MG63 (cell line): ENCODE measurements at places on chromosomes 1 and 21.
A peak's percentile ranks its signal among the peaks of the same experiment; 100 is the strongest.

DNA sequence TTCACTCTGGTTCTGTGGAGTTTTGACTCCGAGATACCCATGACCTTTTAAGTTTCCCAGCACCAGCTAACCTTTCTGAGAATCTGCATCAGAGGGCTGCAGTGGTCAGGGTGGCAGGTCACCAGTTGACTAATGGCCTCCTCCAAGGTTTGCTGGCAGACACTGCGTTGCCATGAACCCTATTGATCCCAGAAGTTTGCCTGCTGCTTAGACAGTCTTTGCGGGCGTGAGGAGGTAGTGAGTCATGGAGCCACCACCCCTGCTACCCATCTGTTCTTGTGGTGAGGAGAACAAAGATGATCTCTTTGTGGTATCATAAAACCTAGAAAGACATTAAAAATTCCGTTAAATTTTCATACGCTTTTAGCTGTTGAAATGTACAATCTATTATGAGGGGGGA is 180.4 kb downstream of the FGGY start:
- DNase-seq, result peak; percentile 88

DNA sequence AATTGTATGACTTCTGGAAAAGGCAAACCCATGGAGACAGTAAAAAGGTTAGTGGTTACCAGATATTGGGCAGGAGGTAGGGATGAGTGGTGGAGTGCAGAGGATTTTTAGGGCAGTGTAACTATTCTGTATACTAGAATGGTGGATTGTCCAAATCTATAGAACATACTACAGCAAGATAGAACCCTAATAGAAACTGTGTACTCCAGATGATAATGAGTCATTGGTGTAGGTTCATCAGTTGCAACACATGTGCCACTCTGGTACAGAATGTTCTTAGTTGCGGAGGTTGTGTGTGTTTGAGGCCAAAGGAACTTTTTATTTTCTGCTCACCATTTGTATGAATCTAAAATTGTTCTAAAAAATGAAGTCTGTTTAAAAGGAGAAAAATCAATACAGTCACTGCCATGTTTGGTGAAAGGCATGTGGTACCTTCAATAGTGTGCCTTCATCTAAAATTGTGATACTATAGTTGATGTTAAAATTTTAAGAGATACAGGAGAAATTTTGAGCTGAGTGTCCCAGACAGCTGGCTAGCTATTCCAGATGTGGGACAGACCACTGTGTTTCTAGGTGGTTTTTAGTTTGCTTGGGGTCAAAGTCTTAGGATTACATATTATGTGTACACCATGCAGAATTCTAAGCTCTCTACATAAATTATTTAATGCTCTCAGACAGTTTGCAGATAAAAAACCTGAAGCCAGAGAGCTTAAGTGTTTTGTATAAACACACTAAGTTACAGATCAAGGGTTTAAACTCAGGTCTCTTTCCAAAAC is 150.5 kb downstream of the RPS6KC1 start:
- no peak for DNase-seq

GRCh38 chr1:182430263-182431068 is 19.5 kb upstream of the RGSL1 start:
- DNase-seq, result no peak

DNA sequence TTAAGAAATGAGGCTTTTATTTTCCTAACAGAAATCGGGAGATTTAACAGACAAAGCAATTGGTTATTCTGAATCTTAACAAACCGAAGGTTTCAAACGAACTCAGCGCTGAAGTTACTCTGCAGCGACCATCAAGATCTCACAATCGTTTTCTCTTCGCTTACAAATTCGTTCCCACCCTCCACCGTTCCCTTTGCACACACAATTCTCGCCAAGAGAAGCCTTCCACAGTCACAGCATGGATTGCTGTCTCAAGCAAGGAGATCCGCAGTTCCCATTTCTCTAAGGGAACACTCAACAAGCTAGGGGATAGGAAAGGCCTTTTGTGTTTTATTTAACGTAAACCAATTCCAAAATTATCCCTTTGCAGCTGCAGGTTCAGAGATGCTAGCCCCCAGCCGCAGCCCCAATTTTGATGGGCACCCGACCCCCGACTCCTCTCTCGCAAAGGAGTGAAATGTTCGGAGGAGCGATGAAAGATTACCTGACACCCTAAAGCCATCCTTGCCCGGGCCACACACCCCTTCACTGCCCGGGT is 755 bp downstream of the FBXO42 start:
- no peak for DNase-seq

DNA sequence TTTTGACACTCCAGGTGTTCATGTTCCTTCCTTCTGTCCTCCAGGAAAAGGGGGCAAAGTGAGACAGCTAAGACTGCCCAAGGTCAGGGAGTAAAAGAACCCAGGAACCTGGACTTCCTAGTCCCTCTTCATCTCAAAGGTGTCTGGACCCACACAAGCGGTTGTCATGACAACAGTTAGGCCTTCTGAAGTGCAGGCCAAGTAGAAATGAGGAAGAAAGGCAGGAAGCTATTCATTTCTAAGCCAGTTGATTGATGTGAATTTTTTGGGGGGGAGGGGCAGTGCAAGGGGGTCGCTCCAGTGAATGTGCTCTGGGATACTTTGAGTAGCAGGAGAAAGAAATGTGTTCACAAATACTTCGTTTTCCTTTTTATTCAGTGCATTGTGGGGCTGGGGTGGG is 114.3 kb downstream of the NAV1 start:
- DNase-seq, result no peak

- DNase-seq, result peak; percentile 32
These were observed 500 bp downstream of the EPHA10 start for GRCh38 chr1:37764414-37764825.

DNA sequence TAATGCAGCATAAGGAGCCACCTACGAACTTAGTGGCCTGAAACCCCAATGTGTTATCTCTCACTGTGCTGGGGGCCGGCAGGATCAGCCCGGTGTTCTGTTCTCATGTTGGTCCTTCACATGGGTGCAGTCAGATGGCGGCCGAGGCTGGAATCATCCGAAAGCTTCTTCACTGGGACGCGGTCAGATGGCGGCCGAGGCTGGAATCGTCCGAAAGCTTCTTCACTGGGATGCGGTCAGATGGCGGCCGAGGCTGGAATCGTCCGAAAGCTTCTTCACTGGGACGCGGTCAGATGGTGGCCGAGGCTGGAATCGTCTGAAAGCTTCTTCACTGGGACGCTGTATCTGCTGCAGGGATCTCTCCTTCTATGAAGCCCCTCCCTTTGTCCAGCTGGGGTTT is 12.6 kb upstream of the PCBP3 start:
- DNase-seq, result no peak

DNA sequence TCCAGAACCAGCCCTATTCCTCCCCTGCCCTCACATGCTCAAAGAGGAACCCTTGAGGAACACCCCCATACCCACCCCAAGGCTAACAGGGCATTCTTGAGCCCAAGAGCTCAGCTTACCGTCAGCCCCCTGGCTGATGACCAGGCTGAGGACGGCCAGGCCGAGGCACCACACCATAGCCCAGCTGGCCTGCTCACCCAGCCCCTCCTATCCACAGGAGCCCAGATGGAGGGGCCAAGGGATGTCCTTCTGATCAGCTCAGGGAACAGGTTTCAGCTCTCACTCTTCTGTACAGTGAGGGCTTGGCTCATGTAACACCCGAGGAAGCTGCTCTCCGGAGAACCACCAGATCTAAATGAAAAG is 2.2 kb downstream of the IGSF9 start:
- DNase-seq, result no peak

DNA sequence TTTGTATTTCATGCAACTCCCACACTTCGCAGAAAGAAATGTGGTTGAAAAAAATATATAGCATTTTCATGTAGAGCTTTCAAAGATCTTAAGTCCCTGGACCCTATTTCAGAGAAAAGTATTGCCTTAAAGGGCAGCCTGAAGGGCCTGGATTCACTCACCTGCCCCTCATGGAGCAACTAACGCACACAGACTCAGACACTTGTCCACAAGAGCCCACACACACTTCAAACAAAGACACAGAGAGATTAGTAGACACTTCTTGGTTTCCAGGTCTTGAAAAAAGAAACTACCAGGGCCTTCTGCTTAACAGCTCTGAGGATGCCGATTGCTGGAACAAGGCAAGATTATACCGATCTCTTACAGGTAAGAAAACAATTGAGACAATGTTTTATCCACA is 122.2 kb downstream of the ZBTB18 start:
- DNase-seq, result no peak
